GM23338 (cell line): ENCODE measurements at places on chromosomes 1 and 21. TPM values are rescaled to one million over a fixed set of nuclear protein-coding genes. Genes with fewer than 3 reads are reported as not detected.

The FCRL3 gene
- polyA plus RNA-seq, result not detected in 2 replicates

The LAPTM5 gene
- polyA plus RNA-seq, result 0.21 and 1.0 TPM in 2 replicates

GRCh38 chr1:230784163-230784562 lies 37.0 kb downstream of the CAPN9 start:
- no peak overlapping the region for H3K27ac ChIP-seq
- DNase-seq, result peak; percentile 79
- peaks cover 96% of the 10 kb centered on the region for H3K27me3 ChIP-seq
- no peak overlapping the region for H3K4me3 ChIP-seq

DNA sequence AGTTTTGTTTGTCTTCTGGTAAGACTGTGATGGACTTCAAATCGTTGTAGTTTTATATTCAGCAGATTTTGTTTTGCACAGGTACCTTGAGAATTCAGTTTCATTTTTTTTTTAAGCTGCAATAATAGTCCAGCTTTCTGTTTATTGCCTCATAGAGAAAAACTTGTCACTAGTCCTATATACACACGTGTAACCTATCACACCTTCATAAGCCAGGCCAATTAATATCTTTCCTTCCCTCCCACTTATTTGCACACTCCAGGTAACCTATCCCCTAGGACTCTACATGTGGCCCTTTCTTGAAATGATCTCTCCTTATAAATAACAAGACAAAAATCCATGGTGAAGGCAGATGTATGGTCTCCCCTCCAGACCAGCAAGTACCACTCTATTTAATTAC lies 62.4 kb downstream of the SLC22A15 start:
- no peaks in the 10 kb centered on the region for H3K36me3 ChIP-seq
- no peak for DNase-seq
- no peak overlapping the region for H3K4me3 ChIP-seq
- no peak overlapping the region for H3K27ac ChIP-seq
- no peaks in the 10 kb centered on the region for H3K4me1 ChIP-seq
- H3K27me3 ChIP-seq, result no peaks in the 10 kb centered on the region
